ENCODE measurements at places on chromosomes 11 and 22. TPM values are rescaled to one million over a fixed set of nuclear protein-coding genes. Genes with fewer than 3 reads are reported as not detected.

Gene APOA5
- not detected for total RNA-seq

Gene GGT1
- total RNA-seq = 39.1 TPM

- DNase-seq = no peak
- no peaks in the 10 kb centered on the region for H3K36me3 ChIP-seq
- H3K27me3 ChIP-seq = no peaks in the 10 kb centered on the region
- no peak overlapping the region for H3K4me3 ChIP-seq
Observed at GRCh38 chr22:41752011-41752970, 48.2 kb upstream of the CCDC134 start.

DNA sequence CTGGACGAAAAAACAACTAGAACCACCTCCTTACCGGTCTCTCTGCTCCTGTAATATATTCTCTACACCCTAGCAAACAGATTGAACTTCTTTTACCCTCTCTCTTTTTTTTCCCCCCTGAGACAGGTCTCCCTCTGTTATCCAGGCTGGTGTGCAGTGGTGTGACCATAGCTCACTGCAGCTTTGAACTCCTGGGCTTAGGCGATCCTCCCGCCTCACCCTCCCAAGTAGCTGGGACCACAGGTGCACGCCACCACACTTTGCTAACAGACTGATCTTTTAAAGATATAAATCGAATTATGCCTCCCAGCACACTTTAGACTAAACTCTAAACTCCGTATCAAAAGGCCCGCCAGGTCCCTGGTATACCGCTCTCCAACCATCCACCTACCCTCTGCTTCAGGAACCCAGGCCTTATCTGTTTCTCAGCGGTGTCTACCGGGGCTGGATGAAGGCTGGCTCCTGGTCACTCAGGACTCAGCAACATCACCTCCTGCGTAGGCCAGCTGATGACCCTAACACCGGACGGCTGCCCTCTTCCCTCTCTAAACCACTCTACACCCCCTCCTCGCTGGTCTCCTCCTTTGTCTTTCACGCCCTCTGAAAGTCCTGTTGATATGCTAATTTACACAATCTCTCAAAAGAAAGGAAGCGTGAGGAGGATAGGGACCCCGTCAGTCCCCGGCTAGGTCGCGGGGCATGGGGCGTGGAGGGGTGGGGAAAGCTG is 745 bp downstream of the C22orf39 start:
- no peak for DNase-seq
- peaks cover 24% of the 10 kb centered on the region for H3K36me3 ChIP-seq
- no peaks in the 10 kb centered on the region for H3K27me3 ChIP-seq
- H3K27ac ChIP-seq = peak overlapping the region; percentile 90
- H3K4me3 ChIP-seq = peak overlapping the region; percentile 77

Measured in CD8-positive, alpha-beta memory T cell (primary cell).